ENCODE measurements at places on chromosomes 3 and 15.

DNA sequence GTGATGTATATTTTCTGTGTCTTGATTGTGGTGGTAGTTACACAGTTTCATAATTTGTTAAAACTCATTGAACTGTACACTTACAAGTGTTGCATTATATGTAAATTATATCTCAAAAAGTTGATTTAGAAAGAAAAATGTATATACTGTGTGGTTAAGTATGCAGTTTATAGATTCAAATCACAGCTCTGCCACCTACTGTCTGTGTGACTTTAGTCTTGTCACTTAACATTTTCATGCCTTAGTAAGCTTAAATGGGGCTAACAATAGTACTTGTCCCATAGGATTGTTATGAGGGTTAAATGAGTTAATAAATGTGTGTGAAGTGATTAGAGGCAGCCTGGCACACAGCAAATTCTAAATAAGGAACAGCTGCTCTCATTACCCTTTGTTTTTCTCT is 120.9 kb upstream of the P2RY1 start:
- no peak for DNase-seq

DNA sequence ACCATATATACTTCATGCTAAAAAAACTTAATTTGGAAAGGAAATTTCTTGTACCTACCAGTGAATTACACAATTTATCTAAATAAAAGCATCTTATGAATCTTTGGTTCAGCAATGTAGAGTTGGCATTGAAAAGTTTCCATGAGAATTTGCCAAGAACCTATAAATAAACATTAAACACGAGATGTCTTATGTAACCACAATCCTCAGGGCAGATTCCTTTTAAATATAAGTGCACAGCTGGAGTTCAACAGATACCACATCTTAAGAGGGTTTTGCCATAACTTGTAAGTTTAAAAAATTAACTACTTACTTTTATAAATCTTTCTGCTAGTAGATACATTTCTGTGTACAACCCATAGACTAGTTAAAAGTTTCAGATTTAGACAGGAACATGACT is 499.3 kb upstream of the ARRDC4 start:
- no peak for DNase-seq

DNA sequence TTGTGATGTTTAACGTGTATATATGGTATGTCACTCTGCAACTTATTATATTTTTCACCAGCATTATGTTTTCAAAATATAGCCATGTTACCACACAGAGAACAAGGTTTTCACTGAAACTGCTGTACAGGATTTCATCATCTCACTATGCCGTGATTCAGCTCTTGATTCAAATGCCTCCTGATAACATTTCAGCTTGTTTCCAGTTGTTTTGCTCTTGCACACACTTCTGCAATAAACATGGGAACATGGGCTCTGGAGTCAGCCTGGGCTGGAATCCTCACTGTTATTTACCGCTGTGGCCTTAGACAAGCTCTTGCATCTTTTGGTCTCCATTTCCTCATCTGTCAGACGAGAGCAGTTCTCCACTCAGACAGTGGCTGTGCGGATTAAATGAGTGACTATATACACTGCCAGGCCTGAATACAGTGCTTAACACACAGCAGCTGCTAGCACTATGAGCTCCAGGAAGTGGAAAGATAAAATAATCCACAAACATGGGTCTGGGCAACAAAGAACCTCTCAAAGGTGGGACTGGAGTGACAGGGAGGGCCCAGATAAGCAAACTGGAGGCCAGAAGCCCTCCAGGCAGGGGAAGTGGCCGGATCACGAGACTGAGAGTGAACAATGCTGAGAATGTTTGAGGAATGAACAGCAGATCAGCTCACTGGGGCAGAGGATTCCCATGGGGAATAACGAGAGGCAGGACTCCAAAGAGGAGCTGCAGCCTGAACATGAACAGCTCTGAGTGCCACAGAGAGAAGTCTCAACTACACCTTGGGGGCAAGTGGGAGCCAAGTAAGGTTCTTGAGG is 17.7 kb downstream of the NTRK3 start:
- DNase-seq: peak; percentile 1

DNA sequence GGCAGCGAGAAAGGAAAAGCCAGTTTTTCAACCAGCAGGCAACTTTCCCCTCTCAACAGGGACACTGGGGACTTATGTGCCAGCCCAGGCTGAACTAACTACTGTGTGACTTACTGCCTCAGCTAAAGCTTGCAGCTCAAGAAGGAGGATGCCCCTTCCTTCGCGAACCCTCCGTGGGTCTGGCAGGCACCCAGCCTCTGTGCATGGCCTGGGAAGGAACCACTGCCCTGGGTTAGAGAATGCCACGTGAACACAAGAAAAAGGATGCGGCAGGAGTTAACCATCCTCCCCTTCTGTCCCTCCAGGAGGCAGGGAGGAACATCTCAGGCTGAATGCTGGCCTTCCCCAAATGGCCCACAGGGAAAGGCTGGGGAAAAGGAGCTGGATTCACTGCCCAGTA is 29.0 kb downstream of the CHDH start:
- DNase-seq: no peak

DNA sequence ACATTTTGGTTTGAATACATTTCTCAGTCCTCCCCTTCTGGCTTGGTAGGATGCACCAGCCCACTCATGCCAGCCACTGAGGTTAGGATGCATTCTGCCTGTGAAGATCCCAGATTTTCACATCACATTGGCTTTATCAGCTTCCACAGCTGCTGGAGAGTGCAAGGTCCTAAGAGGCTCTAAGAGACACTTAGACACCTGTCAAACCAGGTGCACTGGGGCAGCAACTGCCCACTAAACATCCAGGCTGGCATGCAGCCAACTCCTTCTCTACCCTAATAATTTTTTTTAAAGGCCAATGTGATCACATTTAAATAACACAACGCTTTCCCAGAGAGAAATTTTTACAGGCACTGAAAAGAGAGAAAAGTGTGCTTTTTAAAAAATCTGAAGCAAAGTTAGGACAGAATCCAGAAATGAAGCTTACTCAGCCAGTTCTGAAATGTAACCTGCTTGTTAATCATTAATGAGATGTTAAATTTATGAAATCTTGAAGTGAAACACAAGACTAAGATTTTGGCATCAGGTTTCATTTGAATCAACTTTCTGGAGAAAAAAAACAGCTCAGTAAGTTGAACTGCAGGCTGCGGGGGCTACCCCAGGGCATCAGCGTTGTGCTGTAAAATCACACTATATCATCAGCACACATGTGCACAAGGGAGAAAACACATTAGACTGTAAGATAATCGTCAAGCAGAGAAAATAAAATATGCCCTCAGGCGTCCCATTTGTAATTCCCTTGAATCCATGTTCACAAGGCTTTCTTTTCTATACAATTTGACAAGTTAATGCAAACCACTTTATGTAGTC is 312.9 kb downstream of the ZBBX start:
- DNase-seq: no peak

DNA sequence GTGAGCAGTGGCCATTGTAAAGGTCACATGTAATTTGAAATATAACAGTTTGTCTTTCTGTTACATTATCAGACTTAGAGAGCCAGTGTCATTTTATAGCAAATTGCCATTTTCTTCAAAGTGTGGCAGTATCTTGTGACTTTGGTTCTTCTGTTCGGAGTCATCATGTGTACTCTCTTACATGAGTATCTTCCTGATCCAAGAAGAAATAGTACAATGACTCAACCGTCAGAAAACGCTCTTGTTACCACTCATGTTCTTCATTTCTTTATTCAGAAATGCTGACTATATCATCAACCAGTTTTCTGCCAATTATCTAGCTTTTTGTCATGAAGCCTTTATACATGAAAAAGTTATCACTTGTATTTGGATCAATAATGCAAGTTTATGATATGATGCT is 93.6 kb upstream of the CGNL1 start:
- DNase-seq: no peak

GRCh38 chr15:47095833-47096232 is 621.5 kb upstream of the SEMA6D start:
- DNase-seq: peak; percentile 4

DNA sequence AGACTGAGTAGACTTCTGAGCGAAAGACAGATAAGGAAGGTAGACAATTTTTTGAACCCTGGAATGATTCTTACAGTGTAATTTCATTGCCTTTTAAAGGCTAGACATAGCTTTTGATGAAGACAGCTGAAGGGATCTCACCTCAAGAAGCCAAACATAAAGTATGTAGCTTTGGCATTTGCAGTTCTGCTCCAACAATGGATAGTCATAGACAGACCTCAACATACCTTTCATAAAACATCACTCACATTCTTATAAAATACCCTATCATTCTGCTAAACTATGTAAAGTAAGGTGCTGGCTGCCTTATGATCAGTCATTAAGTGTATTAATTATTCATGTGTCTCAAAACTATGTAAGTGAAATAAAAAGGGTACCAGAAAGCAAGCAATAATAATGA is 70.0 kb downstream of the UBE3A start:
- no peak for DNase-seq

DNA sequence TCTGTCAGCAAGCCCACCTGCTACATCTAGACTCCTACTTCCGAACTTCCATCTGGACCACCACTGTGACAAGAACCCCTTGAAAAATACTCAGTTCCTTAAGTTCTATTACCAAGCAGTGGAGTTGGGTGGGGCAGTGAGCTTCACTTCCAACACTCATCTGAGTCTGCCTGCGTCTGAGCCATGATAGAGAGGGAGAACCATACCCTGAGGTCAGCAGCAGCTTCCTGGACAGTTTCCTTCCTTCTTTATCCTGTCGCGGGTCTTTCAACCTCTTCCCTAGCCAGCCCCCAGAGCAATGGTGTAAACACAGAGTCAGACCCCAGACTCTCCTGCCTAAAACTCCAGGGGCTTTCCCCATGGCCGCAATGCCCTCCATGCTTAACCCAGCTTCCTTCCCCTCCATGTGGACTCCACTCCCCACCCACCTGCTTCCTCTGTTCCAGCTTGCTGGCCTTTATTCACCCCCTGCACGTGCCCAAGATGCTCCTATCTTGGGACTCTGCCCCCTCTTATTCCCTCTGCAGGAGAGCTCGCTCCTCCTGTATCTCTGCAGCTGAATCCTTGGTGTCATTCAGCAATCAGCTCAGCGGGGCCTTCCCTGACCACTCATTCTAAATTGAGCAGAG is 211.2 kb downstream of the SHQ1 start:
- DNase-seq: no peak

GRCh38 chr3:73148682-73149081 is 87.2 kb downstream of the EBLN2 start:
- DNase-seq: no peak

DNA sequence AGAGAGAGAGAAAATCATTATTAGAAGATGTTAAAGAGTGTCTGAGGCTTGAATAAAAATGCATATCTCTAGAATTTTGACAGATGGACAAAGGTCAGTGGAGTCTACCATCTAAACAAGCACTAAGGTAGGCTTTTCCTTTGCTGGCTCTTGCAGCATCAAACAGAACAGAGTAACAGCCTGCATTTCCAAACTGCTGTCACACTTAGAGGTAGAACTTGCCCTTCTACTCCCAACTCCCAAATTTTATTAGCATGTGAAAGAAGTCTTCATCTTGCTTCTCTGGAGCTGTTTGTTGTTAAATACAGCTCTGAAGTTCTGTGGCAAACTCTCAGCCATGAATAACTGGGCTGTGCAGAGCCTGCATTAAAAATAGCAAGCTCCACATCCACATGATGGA is 4.1 kb upstream of the MB21D2 start:
- DNase-seq: no peak

- DNase-seq: peak; percentile 37
These were observed 7.7 kb downstream of the CCR2 start for GRCh38 chr3:46361408-46362283.

DNA sequence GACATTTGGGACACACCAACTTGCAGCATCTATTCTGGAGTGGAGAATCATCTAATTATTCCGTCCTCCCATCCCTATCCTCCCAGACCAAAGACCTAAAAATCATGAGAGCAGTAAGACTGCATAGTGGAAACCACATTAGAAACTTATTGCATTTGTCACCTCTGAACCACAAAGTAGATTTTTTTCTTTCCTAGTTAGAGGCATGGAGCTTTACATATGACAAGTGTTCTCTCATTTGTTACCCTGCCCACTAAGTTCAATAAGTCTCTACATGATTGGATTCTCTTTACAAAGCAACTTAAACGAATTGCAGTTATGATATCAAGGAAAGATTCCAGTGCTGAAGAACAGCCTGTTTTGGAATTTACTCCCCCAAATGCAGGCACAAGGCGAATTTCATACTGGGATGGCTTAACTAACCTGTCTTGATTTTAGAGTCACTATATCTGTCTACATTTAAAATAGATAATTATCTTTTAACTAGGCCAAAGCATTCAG is 42.3 kb upstream of the LRRFIP2 start:
- DNase-seq: no peak

- DNase-seq: no peak
These were observed 82.9 kb upstream of the BOC start for GRCh38 chr3:113128386-113129015.

GRCh38 chr3:152915695-152916094 is 80.8 kb downstream of the P2RY1 start:
- no peak for DNase-seq

- DNase-seq: no peak
These were observed 194.0 kb upstream of the LMCD1 start for GRCh38 chr3:8307545-8308110.

GRCh38 chr3:13045241-13045903 is 27.9 kb downstream of the IQSEC1 start:
- no peak for DNase-seq

DNA sequence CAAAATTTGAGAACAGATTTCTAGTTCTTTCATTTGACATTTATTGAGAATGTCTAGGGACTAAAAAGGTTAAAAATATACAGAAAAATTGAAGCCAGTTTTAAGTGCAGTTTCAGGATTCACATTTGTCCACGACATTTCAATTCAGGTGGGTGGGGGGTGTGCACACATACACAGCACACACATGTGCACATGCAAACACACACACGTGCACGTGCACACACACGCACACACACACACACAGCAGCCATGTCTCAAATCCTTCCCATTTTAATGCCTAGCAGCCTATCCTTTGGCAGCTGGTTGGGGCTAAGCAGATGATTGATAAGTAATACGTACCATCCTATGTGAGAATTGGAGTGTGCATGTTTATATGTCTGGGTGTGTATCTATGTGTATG is 238.3 kb upstream of the TRIM42 start:
- DNase-seq: no peak

- DNase-seq: no peak
These were observed 1.3 kb downstream of the ZNF445 start for GRCh38 chr3:44476181-44476611.

DNA sequence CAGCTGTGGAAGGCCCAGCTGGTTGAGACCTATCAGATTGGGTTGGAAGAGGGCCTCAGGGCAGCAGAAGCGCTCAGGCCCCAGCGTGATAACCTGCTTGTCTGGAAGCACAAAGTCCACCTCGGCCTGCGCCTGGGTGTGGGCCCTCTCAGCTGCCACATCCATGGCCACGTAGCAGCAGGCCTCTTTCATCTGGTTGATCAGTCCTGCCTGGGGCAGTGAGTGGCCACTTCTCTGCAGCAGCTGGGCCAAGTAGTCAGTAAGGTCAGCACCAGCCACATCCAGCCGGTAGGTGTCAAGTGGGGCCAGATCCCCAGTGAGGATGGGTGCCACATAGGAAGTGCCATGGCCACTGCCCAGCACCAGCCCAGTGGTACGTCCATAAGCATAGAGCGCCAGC is 3.9 kb upstream of the CAMKV start:
- DNase-seq: no peak

- no peak for DNase-seq
These were observed 217.8 kb downstream of the SHQ1 start for GRCh38 chr3:72630327-72630968.

GRCh38 chr15:66071921-66072295 is 181.6 kb downstream of the MEGF11 start:
- no peak for DNase-seq
